ENCODE measurements at places on chromosomes 3 and 15. TPM values are rescaled to one million over a fixed set of nuclear protein-coding genes. Genes with fewer than 3 reads are reported as not detected.

RBP2 gene
- not detected for total RNA-seq

TMEM207 gene
- total RNA-seq, result not detected

- no peak overlapping the region for H3K4me3 ChIP-seq
- peaks cover 4% of the 10 kb centered on the region for H3K4me1 ChIP-seq
- H3K36me3 ChIP-seq, result no peaks in the 10 kb centered on the region
- H3K27ac ChIP-seq, result peak overlapping the region; percentile 57
- H3K27me3 ChIP-seq, result no peaks in the 10 kb centered on the region
Observed at GRCh38 chr3:14225421-14225820, 46.8 kb downstream of the LSM3 start.

GRCh38 chr15:100668348-100668745, 66.0 kb downstream of the ASB7 start:
- H3K4me3 ChIP-seq, result no peak overlapping the region
- no peaks in the 10 kb centered on the region for H3K27me3 ChIP-seq
- 0 out of 2 replicates have a peak overlapping the region, but pooled peaks have one; percentile 4 for H3K27ac ChIP-seq
- H3K36me3 ChIP-seq, result no peaks in the 10 kb centered on the region

PRR20G gene
- not detected for total RNA-seq

GRCh38 chr3:71191031-71191482, 392.5 kb downstream of the FOXP1 start:
- no peaks in the 10 kb centered on the region for H3K36me3 ChIP-seq
- H3K27ac ChIP-seq, result no peak overlapping the region
- H3K4me1 ChIP-seq, result no peaks in the 10 kb centered on the region
- H3K4me3 ChIP-seq, result no peak overlapping the region
- DNase-seq, result no peak

DNA sequence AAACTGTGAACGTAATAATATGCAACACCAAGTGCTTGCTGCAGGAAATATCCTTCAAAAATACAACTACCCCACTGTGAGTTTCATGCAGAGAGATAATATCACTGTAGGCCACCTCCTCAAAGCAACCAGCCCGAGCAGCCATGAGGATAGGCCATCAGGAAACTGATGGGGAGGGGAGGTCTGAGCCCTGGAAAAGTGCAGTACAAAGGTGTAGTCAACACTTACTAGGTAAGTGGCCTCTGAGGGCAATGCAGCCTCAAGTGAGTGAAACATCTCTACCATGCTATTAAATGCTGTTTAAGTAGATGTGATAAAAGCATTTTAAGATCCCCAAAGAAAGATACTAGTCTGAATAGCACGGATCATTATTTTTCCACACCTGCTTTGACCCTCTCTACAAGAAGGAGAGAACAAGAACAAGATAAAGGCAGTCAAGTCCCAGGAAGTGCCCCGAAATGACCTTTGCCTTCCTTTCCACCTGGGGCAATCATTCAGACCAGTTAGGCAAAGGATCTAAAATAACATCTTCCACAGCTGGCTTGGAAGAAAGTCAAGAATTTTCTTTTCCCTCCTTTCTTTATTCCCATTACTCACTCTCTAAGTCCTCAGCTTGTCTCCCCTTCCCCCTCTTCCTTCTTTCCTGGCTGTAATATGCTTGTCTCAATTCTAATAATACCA, 62.8 kb downstream of the FMN1 start:
- H3K4me3 ChIP-seq, result no peak overlapping the region
- no peak for DNase-seq
- no peaks in the 10 kb centered on the region for H3K27me3 ChIP-seq
- no peaks in the 10 kb centered on the region for H3K36me3 ChIP-seq
- peak overlapping the region; percentile 20 for H3K27ac ChIP-seq

DNA sequence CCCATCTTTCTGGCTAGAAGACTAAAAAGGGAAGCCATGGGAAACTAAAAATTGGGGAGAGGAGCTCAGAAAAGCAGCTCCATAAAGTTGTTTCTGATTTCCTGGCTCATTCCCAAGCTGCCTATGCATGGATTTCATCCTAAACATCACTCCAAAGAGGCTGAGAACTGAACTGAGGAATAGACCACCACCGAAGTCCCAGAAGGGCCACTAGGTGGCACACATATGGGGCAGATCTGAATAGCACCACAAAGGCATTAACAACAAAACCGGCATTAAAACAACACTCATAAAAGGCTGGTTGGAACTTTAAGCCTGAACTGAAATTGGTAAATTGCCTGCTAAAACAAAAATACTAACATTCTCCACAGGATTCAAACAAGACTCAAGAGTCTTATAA, 106.3 kb downstream of the PLD1 start:
- H3K27me3 ChIP-seq, result no peaks in the 10 kb centered on the region
- no peaks in the 10 kb centered on the region for H3K36me3 ChIP-seq
- H3K4me3 ChIP-seq, result no peak overlapping the region
- H3K27ac ChIP-seq, result no peak overlapping the region

GRCh38 chr3:104745313-104745712, 621.4 kb upstream of the ALCAM start:
- H3K27me3 ChIP-seq, result no peaks in the 10 kb centered on the region
- no peaks in the 10 kb centered on the region for H3K36me3 ChIP-seq
- DNase-seq, result no peak

DNA sequence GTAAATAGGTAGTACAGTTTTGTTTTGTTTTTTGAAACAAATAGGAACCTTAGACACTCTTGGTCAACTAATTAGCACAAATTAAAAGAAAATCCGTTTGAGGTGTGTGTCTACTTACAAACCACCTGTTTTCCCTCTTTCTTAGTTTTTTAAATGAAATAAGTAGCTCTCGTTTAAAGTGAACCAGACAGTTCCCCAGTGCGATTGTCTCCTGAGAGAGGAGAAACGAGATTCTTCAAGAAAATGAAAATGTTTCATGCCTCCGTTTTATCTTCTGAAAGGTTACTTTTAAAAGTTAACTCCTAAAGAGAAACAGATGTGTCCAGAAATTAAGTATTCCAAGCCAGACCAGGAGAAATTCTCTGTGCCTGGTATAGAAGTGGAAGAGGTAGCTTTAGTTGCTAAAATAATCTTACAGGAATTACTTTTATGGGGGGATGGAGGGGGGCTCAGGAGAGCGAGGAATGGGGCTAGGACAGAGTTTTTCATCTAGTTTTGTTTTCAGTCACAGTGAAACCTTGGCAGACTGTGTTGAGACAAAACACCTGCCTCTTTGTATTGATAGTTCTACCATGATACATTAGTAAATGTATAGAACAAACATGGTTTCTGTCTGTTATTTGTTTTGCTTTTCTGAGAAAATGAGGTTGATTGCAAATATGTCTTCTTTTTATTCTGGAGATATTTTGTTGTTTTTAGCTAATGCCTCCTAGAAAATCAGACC, 155.1 kb upstream of the CNTN4 start:
- H3K27ac ChIP-seq, result no peak overlapping the region
- H3K4me3 ChIP-seq, result no peak overlapping the region
- no peaks in the 10 kb centered on the region for H3K4me1 ChIP-seq
- H3K27me3 ChIP-seq, result no peaks in the 10 kb centered on the region

DNA sequence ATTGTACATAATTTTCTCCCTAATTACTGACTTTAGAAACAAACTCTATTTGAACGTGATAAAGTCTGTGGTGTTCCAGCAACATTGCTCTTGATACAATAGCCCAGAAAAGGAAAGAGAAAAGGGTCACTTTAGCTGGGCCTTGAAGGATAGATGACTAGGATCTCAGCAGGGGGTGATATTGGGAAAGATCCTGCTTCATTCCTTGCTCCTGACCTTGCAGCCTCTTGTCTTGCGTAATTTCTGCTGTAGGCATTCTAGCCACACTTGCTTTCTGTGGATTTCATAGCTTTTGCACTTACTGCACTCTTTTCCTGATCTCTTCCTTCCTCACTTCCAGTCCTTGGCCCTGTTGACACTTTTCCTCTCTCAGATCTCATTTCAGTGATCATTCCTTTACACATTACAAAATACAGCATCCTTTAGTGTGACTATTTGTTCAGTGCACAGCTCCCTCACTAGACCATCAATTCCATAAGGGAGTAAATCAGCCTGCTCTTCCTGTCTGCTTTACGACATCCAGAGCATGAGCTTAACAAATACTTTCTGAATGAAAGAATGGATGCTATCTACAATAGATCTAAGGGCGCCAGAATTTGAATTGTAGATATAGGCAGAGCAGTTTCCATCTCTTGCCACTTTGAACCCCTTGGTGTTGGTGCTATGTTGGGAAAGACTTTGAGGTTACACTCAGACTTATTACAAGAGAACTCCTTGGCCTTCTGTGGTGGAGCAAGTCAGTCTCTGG, 559.6 kb upstream of the MDFIC2 start:
- H3K4me1 ChIP-seq, result no peaks in the 10 kb centered on the region
- H3K36me3 ChIP-seq, result no peaks in the 10 kb centered on the region
- H3K27ac ChIP-seq, result no peak overlapping the region
- no peak for DNase-seq

VIPR1 gene
- total RNA-seq, result 0.41 TPM

- H3K4me1 ChIP-seq, result peaks cover 21% of the 10 kb centered on the region
- no peaks in the 10 kb centered on the region for H3K36me3 ChIP-seq
- no peaks in the 10 kb centered on the region for H3K27me3 ChIP-seq
- no peak overlapping the region for H3K27ac ChIP-seq
- no peak overlapping the region for H3K4me3 ChIP-seq
- DNase-seq, result no peak
Observed at GRCh38 chr3:53158765-53159155, 2.2 kb upstream of the PRKCD start.

DUOX1 gene
- 0.31 TPM for total RNA-seq

DNA sequence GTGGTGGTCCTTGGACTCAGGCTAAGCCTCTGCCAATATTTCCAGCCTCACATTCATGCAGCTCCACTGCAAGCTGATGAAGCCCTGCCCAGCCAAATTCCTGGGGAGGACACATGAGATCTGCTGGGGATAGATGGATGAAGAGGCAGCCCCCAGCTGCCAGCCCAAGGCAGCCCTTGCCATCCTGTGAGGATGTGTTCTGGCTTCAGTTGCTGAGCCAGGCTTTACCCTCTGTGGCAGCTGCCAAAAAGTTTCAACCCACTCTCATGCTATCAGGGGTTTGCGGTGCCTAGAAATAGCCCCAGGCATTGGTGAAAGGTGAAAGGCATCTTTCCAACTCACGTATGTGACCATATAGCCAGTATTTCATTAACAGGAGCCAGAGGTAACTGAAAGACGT, 37.6 kb downstream of the C2CD4A start:
- no peaks in the 10 kb centered on the region for H3K36me3 ChIP-seq
- no peak overlapping the region for H3K27ac ChIP-seq
- DNase-seq, result no peak
- no peaks in the 10 kb centered on the region for H3K4me1 ChIP-seq

LRRC58 gene
- total RNA-seq, result 29.5 TPM

DNA sequence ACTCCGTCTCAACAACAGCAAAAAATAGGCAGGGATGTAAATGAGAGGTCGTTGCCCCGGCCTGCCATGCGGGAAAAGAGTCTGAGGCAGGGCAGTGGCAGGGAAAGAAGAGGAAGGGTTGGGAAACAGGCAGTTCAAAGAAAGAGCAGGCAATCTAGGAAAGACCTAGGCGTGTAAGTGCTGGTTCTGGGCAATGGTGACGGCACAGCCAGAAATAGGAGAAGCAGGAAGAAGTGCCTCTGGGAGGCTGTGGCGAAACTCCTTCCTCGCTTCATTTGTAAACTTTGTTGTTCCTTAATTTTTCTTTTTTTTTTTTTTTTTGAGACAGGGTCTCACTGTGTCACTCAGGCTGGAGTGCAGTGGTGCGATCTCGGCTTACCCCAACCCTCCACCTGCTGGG, 4.3 kb downstream of the SLC51A start:
- H3K36me3 ChIP-seq, result no peaks in the 10 kb centered on the region
- peaks cover 4% of the 10 kb centered on the region for H3K4me1 ChIP-seq
- H3K4me3 ChIP-seq, result no peak overlapping the region
- no peaks in the 10 kb centered on the region for H3K27me3 ChIP-seq

GRCh38 chr3:187750006-187750512, 4.8 kb upstream of the BCL6 start:
- peak overlapping the region; percentile 84 for H3K27ac ChIP-seq
- H3K36me3 ChIP-seq, result peaks cover under 1% of the 10 kb centered on the region
- H3K4me3 ChIP-seq, result peak overlapping the region; percentile 58

All from Panc1 (cell line).